ENCODE measurements at places on chromosomes 1 and 21.

GRCh38 chr1:202319381-202320080 is 22.2 kb downstream of the UBE2T start:
- DNase-seq = no peak

GRCh38 chr1:44613941-44614340 is 60.3 kb downstream of the TMEM53 start:
- no peak for DNase-seq

DNA sequence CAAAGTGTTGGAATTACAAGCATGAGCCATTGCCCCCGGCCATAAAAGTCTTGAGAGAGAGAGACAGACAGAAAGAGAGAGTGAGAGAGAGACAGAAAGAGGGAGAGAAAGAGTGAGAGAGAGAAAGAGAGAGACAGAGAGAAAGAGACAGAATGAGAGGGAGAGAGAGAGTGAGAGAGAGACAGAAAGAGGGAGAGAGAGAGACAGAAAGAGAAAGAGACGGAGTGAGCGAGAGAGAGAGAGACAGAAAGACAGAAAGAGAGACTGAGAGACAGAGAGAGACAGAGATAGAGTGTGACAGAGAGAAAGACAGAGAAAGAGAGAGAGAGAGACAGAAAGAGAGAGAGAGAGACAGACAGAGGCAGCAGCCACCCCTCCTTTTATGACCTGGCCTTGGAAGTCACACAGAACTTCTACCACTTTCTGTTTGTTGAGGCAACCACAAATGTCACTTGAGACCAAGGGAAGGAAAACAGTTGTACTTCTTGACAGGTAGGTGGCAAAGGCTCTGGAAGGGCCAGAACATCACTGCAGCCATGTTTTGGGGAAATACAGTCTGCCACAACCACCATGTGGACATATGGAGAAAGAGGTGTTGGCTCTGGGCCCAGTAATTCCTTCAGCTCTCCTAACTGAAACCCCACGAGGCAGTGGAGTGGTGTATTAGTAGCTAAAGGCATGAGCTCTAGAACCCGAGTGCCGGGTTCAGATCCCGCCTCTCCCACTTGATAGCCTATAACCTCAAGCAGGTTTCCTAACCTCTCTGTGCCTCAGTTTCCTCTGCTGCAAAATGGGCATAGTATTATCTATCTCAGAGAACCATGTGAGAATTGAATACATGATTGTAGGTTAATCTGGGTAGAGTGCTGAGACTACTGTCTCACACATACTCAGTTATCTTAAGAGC is 50.6 kb downstream of the TNFRSF8 start:
- no peak for DNase-seq

DNA sequence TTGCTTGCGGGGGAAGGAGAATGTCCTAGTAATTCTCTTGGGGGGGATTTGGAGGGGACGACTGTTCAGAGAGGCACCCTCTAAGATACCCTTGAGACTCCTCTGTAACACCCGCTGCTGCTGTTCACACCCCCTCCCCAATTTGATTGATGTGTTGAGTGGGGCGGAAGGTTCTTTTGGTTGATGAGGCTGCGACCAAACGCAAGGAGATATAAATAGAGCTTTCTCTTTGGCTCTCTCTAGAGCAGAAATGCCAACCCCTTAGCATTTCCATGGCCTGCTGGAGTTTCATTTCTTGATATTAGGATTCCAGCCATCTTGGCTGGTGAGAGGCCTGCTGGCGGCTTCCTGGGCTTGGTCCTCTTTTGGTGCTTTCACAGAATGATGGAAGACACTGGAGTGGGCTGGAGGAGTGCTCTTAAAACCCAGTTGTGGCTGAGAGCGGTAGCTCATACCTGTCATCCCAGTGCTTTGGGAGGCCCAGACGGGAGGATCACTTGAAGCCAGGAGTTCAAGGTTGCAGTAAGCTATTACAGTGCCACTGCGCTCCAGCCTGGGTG is 2.0 kb downstream of the PIK3CD start:
- no peak for DNase-seq

DNA sequence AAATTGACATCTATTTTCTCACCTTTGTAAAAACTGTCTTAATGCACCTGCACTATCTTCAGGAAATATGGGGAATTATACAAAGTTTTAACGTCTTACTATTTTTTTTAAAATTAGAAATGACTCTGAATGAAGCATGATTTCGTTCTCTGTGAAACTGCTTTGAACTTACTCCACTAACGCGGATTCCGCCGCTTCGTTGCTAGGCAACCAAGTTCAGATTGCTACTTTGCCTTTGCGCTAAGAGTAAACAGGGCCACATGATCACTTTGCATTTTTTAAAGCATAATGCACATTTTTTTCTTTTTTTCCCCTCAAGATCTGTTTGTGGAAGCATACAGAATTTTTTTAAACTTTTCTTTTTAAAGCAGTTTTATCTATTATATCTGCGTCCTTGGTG is 690.5 kb downstream of the BRINP3 start:
- no peak for DNase-seq

DNA sequence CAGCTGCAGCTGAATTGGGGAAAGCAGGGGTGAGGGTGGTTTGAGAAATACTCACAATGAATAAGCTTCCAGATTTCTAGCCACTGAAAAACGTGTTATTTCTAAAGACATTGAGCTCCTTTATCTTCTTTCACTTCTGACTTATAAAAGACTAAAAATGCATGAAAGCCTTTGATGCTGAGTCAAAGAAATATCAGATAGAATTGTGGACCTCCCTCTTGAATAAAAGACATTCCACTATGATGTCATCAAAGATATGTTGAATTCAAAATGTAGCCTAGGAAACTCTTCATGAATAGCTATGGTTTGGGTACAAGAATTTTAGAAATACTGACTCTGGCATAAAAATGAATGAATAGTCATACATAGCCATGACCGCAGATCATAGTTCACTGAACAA is 44.7 kb upstream of the COL24A1 start:
- no peak for DNase-seq

DNA sequence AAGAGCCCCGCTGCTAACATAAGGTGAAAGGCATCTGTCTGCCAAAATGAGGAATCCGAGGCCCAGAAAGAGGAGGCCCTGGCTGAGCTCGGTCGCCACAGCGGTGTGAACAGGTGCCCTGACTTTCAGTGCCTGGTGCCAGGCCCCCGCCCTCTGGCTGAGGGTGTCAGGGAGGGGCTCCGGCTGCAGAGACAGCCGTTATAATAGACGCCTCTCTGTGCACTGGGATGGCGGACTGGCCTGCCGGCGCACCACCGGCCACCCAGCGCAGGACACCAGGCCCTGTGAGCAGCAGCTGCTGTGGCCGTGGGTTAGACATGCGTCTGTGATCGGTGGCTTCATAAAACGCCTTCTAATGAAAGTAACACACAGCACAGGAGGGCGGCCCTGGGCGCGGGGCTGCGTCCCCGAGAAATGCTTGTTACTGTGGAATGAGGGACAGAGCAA is 51.4 kb upstream of the ACTRT2 start:
- DNase-seq = no peak

Measured in left hindlimb (tissue), 1 donor.